T-helper 22 cell (primary cell): ENCODE measurements at places on chromosomes 7 and 10.
A peak's percentile ranks its signal among the peaks of the same experiment; 100 is the strongest.

- DNase-seq = peak; percentile 12
Measured at GRCh38 chr7:24587853-24588252, 14.6 kb downstream of the PALS2 start.

DNA sequence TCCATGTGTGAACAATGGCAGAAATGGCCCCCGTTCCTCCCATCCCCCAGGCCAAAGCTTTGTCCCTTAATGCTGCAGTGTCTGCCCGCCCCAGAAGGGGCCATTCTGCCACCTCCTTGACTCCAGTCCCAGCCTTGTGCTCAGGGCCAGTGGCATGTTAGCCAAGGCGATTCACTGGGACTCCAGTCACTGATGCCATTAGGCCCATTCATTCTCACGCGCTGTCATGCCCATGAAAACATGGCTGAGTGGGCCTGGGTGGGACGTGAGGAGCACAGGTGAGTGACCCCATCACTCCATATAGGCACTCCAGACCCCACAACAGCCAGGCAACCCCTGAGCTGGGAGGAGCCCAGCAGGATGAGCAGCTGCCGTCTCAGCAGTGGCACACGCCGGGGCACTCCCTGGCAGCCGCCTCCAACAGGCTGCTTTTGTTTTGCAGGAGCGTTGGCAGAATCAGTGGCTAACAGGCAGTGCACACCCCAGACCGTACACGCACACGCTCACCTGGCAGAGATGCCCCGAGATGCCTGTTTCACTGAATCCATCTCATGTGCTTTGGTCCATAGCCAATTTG, 79.5 kb downstream of the TCERG1L start:
- no peak for DNase-seq

DNA sequence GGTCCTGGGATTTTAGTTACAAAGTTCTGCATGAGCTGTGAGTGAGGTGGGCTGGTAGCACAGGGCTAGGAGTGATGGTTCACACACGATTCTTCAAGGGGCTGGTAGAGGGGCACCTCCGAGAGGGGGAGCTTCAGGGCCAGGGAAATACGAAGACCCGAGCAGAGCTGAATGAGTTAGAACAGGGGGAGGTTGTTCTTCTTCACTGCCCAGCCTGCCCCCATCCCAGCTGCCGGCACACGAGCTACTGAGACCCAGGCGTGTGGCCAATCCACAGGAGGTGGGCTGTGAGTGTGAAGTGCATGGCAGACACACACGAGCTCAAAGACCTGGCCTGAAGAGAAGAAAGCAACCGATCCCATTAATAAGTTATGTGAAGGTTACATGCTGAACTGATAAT, 256.2 kb upstream of the ZNF32 start:
- no peak for DNase-seq

- DNase-seq = no peak
Measured at GRCh38 chr7:33849004-33849403, 56.3 kb upstream of the BMPER start.

DNA sequence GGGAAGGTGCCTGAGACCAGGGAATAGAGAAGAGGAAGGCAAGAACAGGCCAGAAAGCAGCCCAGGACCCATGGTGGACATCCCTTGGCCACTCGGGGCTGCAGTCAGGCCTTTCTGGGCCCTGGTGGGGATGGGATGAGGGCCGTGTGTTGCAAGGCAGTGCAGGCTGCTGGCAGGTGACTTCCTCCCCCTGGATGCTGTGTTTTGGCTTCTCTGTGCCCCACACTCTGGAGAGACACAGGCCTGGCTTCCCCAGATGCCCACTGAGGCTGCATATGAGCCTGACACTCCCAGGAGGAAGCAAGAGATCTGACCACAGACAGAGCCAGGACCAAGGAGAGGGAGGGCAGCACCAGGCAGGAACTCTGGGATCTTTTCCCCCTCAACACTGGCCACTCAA, 39.9 kb downstream of the ANXA8 start:
- DNase-seq = no peak
